Sigmoid colon (tissue), 7 donors: ENCODE measurements at places on chromosomes 3 and 15. TPM values are rescaled to one million over a fixed set of nuclear protein-coding genes. Genes with fewer than 3 reads are reported as not detected.

DNA sequence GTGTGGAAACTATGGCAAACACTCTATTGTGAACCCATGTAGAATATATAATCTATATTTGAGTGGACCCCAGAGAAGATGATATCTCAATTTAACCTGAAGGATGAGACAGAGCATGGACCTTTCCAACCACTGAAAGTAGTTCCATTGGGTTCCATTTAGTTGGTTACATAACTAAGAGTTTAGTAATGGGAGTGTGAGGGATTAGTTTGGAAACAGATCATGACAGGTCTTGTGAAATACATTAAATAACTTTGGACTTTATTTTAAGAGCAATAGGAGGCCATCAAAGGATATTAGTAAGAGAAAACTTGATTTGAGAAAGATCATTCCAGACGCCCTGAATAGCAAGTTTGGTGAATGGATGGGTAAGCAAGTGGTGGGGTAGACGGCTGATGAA is 487.2 kb upstream of the ROBO2 start:
- DNase-seq, result no peak

DNA sequence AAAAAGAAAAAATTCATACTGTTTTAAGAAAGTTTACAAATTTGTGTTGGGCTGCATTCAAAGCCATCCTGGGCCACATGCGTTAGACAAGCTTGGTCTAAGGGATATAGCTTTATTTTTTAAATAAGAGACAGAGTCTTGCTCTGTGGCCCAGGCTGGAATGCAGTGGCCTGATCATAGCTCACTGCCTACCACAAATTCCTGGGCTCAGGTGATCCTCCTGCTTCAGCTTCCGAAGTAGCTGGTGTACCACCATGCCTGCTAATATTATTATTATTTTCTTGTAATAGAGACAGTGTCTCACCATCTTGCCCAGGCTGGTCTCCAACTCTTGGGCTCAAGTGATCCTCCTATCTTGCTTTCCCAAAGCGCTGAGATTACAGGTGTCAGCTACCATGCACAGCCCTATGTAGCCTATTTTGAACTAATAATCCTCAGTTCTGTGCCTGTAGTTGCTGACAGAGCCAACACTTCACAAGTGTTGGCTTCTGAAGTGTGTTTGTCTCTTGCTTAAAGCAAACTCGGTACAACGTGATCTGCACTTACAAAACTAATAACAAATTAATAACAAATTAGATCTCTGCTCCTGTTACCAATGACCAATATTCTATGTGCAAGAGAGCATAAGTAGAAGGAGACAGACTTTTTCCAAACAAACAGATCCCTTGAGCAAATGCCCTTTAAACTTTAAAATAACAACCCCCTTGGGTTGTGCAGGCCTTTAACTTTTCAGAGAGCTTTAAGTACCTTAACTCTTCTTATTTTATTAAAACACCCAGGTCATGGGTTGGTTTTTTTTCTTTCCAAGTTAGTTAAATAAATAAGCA is 135.2 kb downstream of the VGLL4 start:
- no peak for DNase-seq

- DNase-seq, result no peak
Observed at GRCh38 chr15:80789296-80789695, 10.1 kb downstream of the CEMIP start.

DNA sequence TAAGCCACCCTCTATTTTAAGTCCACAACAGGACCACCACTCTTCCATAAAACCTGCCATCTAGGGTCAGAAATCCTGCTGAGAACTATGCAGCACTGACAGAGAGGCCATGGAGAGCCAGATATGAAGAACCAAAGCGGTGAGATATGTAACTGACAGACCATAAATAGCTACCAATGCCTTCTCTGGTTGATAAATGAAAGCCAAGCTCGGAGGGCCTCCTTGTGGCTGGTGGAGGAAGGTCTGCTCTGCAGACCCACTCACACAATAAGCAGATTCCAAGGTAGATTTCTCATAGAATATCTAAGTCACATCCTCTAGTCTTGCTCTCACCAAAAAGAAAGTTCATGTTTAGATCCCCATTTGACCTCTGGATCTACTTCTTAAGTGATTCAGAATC is 38.9 kb downstream of the RYK start:
- DNase-seq, result no peak

DNA sequence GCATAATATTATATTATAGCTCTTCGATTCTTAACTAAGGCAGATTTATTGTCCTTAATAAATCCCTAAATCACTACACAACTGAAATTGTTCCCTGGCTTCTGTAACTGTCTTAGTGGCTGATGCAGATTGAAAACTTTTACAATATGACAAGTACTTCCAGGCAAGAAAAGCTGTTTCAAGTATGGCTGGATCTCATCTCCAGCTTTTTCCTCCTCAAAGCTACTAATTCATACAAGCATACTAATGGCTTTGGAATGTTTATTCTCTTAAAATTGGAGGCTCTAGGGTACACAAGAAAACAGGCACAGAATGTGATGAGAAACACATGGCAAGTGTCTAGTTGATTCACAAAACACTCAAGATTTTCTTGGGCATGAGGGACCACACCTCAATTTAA is 351.5 kb upstream of the ICE2 start:
- DNase-seq, result no peak

The MYLK gene
- 1,169 TPM for total RNA-seq

The UQCRC1 gene
- 231 TPM for total RNA-seq

GRCh38 chr15:71448688-71449114 is 333.4 kb downstream of the THSD4 start:
- DNase-seq, result no peak
